ENCODE measurements at places on chromosomes 6 and 20.

GRCh38 chr6:17835784-17836183 lies 129.1 kb upstream of the NUP153 start:
- no peak for DNase-seq

DNA sequence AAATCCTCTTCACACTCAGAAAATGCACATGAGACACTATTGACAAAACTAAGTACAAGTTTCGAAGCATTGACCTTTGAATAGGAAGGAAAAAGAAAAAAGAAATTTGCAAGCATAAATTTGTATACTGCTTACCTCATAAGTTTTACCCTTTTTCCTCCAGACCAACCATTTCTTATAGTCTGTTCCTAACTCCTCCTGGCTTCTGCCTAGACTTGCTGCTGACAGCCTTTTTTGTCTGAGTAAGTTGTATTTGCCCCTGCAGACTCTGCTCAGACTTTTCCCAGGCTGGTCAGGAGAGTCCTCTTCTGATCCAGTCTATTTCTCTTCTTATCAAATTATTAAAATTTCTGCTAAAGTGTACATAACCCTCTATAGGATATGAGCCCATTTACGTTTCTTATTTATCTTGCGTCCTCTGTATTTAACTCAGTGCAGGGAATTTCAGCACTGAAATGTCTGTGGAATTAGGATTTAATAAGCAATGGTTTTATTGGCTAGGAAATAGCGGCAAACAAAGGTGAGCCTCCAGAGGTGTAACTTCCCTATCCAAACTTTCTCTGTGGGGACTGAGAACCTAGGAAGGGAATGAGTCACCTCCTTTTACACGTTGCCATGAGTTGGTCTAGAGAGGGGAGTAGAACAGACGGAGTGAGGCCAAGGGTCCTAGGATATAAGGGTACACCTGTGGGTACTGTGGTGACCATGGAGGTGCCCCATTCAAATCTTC lies 207.1 kb upstream of the MARCKS start:
- no peak for DNase-seq

DNA sequence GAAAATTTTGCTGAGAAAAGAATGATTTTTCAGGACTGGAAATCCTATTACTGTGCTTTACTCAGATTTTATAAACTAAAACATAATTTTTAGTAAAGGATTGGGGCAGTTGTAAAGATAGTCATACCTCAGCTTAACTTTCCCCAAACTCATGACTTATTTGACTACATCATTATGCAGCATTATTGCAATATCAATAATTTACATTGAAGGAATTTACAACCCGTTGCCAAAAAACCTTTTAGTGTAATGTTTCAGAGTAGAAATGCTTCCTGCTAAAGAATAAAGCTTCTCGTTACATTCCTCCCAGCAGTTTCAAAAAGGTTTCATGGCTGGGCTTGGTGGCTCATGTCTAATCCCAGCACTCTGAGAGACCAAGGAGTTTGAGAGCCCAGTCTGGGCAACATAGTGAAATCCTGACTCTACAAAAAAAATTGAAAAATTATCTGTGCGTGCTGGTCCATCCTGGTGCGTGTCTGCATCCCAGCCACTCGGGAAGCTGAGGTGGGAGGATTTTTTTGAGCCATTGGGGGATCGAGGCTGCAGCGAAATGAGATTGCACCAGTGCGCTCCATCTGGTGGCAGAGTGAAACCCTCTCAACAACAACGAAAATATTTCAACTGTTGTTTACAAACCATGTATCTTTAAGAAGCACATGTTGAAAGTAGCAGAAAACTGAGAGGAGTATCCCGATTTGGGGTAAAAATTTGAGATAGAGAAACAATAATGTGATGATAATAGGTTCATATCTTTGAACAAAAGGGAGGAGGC lies 4.4 kb downstream of the AMD1 start:
- peak; percentile 13 for DNase-seq

DNA sequence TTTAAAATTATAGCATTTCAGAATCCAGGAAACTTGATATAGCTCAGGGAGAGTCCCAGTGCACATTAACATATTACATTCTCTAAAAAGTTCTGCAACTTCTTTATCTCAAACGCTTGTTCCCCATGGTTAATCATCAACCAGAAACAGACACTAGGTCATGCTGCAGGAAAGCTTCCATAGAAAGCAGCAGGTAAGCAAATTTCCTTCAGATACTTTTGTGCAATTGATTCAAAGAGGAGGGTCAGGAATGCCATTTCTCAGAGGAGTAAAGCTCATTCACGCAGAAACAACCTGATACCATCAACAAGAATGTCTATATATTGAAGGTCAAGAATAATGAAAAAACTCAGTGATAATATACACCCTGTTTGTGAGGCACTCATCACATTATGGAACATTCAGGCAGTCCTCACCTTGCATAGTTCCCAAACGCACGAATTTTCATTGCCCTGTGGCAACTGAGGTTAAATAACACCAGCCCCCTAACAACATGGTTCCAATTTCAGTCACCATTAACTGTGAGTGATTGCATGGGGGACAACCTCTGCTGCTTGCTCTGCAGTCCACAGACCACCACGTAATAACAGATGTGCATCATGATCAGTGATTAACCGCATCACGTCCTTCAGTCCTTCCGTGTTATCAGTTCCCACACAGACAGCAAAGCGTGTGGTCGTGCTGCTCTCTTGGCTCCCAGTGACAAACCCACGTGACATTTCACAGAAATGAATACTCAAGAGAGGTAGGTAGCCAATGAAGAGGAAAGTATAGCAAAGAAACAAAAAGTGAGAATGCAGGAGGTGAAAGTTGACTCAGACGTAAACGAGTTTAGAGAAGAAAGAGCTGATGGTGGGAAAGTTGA lies 95.7 kb downstream of the LY86 start:
- no peak for DNase-seq

- DNase-seq = no peak
Observed at GRCh38 chr20:42678895-42679294, 510.8 kb downstream of the PTPRT start.

DNA sequence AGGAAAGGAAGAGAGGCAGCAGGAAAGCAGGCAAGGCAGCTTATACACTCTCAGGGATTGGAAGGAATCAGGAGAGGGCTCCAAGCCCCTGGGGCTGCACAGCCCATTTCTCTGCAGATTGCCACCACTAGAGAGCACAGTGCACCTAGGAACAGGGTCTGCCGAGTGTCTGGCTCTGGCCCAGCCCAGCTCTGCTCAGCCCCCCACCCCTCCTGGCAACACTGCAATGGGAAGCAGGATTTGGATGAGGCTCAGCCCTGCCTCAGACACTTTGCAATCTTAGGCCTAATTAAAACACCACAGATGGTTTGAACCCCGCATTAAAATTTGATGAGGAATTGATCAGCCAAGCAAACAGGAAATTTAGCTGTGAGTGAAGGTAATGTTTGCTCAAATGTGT lies 252.7 kb downstream of the DHX35 start:
- DNase-seq = no peak

- DNase-seq = peak; percentile 37
Observed at GRCh38 chr20:17504898-17505635, 26.1 kb downstream of the BFSP1 start.

GRCh38 chr20:58286729-58287128 lies 22.8 kb upstream of the RAB22A start:
- DNase-seq = no peak

DNA sequence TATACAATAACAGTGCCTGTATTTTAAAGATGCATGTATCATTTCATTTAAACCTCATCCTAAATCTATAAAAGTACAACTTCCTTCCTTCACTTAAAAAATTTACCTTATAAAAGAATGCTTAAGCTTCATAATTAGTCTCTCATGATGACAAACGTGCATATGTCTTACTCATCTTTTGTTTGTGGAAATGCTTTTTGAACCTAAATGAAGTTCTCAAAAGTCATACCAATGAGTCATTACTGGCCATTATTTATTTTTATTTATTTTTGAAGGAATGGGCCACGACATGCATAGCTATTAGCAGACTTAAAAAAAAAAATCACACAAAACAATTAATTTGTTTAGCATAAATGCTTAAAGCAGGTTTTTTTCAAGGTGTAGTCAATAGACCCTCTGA lies 3.7 kb downstream of the TFB1M start:
- no peak for DNase-seq
